ENCODE measurements at places on chromosomes 6 and 20. TPM values are rescaled to one million over a fixed set of nuclear protein-coding genes. Genes with fewer than 3 reads are reported as not detected.

Gene CALHM6
- 13.8 TPM for total RNA-seq

Gene TAF8
- total RNA-seq, result 53.2 TPM

Gene SAMD3
- total RNA-seq, result 47.9 TPM

Gene RAET1E
- total RNA-seq, result not detected

Gene CYP24A1
- total RNA-seq, result not detected

Gene DEF6
- total RNA-seq, result 153 TPM

Gene KCNQ5
- total RNA-seq, result 7.2 TPM

Gene CDH4
- total RNA-seq, result not detected

Gene CENPW
- total RNA-seq, result 73.8 TPM

Gene MLN
- total RNA-seq, result not detected

Gene IL17A
- not detected for total RNA-seq

Gene PBOV1
- not detected for total RNA-seq

Gene BPI
- not detected for total RNA-seq

Gene ECT2L
- total RNA-seq, result not detected

Gene ROS1
- total RNA-seq, result not detected

Gene TPD52L1
- total RNA-seq, result not detected

Gene BTN1A1
- not detected for total RNA-seq

Gene SFTA2
- total RNA-seq, result not detected
